Osteocyte (in vitro differentiated cells): ENCODE measurements at places on chromosomes 6 and 20. TPM values are rescaled to one million over a fixed set of nuclear protein-coding genes. Genes with fewer than 3 reads are reported as not detected.

GRCh38 chr6:95777338-95777737 lies 200.0 kb downstream of the MANEA start:
- H3K4me3 ChIP-seq: no peak overlapping the region
- H3K27ac ChIP-seq: no peak overlapping the region
- H3K4me1 ChIP-seq: no peaks in the 10 kb centered on the region
- H3K36me3 ChIP-seq: no peaks in the 10 kb centered on the region
- no peaks in the 10 kb centered on the region for H3K27me3 ChIP-seq

- DNase-seq: no peak
These were observed 12.2 kb downstream of the ESF1 start for GRCh38 chr20:13772529-13772928.

THEMIS gene
- not detected in 2 replicates for total RNA-seq

PPP1R14C gene
- 0.46 and 0.60 TPM in 2 replicates for total RNA-seq

DNA sequence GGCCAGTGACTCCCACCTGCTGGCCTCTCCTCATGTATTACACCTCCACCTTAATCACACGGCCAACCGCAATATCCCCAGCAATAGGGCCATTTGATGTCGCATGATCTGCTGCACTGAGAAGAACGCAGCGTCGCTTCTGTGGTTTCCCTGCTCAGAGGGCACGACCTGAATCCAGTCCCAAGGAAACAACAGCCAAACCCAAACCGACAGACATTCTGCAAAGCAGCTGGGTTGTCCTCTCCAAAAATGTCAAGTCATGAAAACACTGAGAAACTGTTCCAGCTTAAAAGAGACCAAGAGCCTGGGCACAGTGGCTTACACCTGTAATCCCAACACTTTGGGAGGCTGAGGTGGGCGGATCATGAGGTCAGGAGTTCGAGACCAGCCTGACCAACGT lies 7.5 kb upstream of the BPI start:
- no peak overlapping the region for H3K27ac ChIP-seq
- H3K36me3 ChIP-seq: peaks cover 3% of the 10 kb centered on the region
- no peak for DNase-seq
- H3K4me3 ChIP-seq: no peak overlapping the region

BPIFA2 gene
- total RNA-seq: not detected in 2 replicates

DNA sequence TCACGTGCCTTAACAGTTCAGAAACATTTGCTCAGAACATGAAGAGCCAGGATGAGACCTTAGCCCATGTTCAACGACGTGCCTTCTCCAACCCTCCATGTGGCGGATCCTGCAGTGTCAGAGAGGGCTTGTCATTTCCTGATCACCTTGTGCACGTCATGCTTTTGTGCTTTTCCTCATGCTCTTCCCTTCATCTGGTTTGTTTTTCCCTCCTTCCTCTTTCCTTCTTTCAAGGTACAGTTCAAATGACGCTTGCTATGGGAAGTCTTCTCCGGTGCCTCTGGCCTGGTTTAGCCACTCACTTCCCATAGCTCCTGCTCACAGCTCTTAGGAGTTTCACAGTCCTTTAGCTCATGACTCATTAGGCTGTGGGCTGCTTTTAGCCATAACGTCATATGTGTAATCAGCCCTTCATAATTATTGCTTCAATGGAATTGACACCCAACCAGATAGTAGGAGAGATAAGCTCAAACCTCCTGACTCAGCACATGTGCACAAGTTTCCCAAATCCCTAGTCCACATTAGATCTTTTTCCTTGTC lies 102.7 kb upstream of the CNKSR3 start:
- DNase-seq: no peak
- H3K36me3 ChIP-seq: no peaks in the 10 kb centered on the region
- no peak overlapping the region for H3K4me3 ChIP-seq
- no peaks in the 10 kb centered on the region for H3K27me3 ChIP-seq
